ENCODE measurements at places on chromosomes 16 and 17.
A peak's percentile ranks its signal among the peaks of the same experiment; 100 is the strongest.

DNA sequence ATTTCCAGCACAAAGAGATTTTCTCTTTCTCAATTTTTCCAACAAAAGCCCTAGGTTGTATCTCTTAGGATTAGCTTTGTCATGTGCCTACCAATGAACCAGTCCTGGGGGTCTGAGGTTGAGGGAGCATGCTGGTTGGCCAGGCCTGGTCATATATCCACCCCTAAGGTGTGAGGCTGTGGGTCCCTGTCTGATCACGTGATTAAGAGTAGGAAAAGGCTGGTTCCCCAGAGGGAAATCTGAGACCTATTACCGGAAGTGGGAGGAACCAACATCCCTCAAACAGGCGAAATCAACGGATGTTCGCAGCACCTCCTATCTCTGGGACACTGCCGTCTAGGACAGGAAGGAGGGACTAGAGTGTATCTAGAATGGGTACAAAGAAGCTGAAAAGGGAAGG lies 185.7 kb upstream of the IRX5 start:
- DNase-seq = no peak

- no peak for DNase-seq
Measured at GRCh38 chr17:60277258-60277657, 114.7 kb downstream of the USP32 start.

DNA sequence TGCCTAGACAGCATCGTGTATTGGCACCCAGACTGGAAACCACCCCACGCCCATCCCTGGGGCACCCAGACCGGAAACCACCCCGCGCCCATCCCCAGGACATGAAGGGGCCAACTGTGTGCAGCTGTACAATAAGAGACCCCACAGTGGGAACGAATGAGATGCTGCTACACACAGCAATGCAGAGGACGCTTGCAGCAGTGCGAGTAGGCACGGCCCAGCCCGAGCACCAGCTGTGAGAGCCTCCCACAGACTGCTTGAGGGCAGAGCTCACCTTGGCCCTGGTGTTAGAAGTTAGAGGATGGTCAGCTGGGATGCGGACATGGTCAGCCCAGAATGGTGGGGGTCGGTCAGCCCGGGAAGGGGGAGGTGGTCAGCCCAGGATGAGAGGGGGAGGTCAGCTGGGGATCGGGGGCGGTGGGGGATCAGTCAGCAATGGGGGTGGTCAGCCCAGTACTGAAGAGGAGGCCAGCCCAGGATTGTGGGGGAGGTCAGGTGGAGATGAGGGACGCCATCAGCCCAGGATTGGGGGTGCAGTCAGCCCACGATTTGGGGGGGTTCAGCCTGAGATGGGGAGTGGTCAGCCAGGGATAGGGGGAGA lies 340.0 kb downstream of the C16orf95 start:
- DNase-seq = no peak

GRCh38 chr16:61042737-61043136 lies 993.5 kb downstream of the CDH8 start:
- peak; percentile 29 for DNase-seq

DNA sequence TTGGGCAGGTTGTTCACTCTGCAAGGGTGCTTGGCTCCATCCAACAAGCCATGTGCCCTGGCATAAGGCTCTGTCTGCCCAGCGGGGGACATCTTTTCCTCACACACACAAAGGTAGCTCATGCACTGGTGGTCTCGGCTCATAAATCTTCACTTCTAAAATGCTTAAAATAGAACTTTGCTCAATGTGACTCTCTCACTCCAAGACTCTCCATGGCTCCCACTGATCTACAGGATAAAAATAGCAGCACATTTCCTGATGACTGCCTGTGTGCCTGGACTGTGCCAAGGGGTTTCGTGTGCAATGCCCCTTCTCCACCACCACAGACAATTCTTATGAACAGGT lies 15.1 kb upstream of the CIBAR2 start:
- no peak for DNase-seq

- no peak for DNase-seq
Measured at GRCh38 chr17:27396045-27396444, 60.2 kb upstream of the KSR1 start.

DNA sequence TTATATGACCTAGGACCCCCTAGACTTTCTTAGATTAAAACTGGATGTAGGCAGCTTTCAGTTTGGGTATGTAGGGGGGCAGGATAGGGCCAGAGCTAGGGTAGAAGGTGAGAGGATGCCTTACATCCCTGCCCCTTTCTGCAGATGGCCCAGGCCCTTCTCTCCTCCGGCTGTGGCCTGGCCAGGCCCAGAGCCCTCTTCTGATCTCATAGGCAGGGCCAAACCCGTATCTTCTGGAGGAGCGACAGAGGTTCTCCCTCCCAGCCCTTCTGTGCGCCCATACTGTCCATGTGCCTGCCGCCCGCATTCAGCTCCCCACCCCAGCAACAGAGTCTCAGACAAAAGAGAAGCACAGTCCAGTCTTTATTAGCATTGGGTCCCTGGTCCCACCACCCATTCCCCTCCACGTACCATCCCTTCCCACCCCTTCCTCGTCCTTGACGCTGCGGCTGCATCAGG lies 2.0 kb upstream of the TSPOAP1 start:
- DNase-seq = no peak

DNA sequence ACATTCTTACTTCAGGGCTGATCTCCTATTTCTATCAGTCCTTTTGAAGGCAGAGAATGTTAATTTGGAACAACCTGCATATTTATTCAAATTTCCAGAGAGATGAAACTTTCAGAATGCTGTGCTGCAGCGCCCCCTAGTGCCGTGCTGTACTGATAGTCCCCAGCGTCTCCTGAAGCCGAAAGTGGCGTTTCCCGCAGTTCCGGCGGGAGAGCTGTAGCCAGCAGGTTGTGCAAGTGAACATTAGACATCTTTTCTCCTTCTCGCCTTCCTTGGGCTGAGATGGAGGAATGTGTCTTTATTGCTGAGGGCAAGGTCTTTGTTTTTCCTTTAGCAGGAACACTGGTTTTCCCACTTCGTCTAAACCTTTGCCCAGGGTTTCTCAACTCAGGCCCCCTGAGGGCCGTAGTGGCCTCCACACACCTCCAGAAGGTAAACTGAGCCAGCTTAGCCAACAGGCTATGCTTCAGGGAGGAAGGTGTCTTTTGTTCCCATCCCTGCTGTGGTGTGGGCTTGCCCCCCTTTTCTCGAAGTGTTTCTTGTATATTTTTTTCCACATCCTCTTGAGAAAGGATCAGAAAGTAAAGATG lies 26.4 kb downstream of the USP10 start:
- DNase-seq = peak; percentile 76

- no peak for DNase-seq
Measured at GRCh38 chr17:57809879-57810278, 40.0 kb downstream of the MRPS23 start.

- DNase-seq = no peak
Measured at GRCh38 chr17:17086585-17086984, 44.3 kb downstream of the MPRIP start.

DNA sequence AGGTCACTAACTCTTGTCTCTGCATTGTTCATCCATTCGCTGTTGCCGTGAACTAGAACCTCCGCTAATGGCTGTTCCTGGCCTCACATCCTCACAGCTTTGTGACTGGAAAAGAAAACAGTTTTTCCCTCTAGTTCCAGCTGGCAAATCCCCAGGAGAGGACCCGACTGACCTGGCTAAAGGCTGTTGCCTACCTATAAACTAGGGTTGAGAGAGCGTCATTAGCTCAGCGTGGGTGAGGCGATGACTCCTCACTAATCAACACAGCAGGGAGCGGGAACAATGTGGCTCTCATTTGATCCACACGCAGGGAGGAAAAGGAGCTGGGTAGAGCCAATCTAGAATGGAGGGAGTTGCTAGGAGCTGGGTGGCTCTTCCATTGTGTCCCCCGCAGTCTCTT lies 282.1 kb upstream of the IRX5 start:
- DNase-seq = no peak
